Pons (tissue), 1 donor: ENCODE measurements at places on chromosomes 3 and 15.

GRCh38 chr3:53261712-53262111, 5.9 kb upstream of the TKT start:
- no peak for DNase-seq

- no peak for DNase-seq
These were observed 35.8 kb downstream of the ABHD17C start for GRCh38 chr15:80730926-80731325.

DNA sequence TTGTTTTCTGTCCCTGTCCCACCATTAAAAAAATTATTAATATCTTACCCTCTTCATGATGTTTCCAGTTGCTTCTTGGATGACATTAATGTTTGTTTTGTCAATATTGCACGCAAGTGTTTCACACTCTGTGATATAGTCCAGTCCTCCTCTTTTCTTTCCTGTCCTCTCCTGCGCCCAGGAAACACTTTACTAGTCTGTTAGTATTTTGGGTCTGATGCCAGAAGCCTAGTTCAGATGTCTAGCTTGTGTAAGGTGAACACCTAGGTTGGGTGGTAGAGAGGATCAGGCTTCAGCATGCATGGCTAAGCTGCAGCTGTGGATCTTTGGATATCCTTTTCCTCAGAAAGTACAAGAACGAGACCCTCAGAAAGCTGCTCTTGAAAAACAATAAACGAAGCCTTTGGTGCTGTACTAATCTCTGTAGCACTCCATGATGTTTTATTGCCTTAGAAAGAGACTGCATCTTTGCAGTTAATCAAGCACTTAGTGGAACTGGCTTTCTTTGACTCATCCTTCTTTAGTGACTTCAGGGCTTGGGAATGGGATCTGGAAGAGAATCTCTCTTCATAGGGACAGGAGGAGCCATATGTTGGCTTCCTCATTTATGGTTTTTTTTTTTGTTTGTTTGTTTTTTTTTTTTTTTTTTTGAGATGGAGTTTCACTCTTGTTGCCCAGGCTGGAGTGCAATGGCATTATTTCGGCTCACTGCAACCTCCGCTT, 253.4 kb downstream of the LPP start:
- no peak for DNase-seq

GRCh38 chr3:3744826-3745225, 54.4 kb upstream of the LRRN1 start:
- DNase-seq = no peak

DNA sequence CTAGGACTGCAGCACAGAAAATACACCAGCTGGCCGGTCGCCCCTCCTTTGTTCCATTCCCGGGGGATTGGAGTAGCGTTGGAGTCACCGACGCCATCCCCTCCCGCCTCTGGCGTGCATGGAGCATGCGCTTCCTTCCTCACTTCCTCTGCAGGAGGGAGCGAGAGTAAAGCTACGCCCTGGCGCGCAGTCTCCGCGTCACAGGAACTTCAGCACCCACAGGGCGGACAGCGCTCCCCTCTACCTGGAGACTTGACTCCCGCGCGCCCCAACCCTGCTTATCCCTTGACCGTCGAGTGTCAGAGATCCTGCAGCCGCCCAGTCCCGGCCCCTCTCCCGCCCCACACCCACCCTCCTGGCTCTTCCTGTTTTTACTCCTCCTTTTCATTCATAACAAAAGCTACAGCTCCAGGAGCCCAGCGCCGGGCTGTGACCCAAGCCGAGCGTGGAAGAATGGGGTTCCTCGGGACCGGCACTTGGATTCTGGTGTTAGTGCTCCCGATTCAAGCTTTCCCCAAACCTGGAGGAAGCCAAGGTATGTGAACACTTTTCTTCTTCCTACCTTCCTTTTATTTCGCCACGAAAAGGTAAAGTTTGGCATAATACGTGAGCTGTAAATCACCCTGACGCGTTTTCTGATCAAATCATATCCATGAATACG, at the start of gene SCG3:
Gene SCG3 (plus strand): TSS at position 201 of the 661 bp plus-strand sequence. CDS start 253 bp downstream, at position 454.
- peak; percentile 72 for DNase-seq

- DNase-seq = no peak
These were observed 116.2 kb downstream of the CCNL1 start for GRCh38 chr3:157043771-157044170.

- DNase-seq = no peak
These were observed 48.6 kb downstream of the RAP2B start for GRCh38 chr3:153210660-153211059.

- no peak for DNase-seq
These were observed 35.8 kb downstream of the ST8SIA2 start for GRCh38 chr15:92429378-92430068.

- DNase-seq = peak; percentile 89
These were observed 924 bp upstream of the SIN3A start for GRCh38 chr15:75452364-75452864.

DNA sequence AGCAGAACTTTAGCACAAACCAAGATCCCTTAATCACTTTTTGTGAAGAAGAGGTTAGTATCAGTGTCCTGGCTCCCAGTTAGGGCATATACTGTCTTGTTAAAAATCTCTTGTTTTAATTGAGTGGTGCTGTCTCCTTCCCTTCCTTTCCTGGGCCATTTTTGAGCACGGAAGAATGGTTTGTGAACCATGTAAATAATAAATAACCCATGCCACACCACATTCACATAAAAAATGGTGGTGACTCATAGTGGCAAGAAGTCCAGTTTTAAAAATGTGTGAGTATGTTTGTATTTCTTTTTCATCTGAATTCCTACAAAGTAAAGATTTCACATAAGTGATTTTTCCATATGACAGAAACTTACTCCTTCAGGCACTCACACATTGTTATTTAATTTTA, 59.1 kb upstream of the SPRED1 start:
- DNase-seq = no peak

DNA sequence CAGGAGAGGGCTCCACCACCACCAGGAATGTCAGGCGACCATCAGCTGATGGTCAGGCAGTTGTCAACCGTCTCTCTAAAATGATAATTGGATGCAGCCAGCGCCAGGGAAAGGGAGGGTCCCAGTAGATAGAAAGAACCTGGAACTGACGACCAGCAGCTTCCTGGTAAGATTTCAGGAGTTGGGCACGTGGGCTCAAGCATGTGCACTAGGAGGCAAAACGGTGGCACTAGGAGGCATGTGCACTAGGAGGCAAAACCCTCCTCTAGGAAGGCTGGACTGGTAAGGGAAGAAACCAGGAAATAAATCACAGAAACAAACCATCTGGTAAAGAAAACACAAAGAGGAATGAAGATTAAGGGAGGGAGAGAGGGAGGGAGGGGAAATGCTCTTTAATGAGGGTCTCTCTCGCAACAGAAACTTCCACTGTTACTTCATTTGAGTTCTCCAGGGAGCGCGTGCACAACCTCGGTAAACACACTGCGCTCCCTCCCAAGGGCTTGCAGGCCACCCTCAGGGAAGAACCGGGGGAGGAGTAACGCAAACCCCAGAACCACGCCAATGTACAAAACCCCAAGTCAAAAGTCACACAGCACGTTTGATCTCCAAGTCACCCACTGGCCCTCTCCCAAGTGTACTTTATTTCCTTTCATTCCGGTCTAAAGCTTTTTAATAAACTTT, 116.7 kb downstream of the XXYLT1 start:
- no peak for DNase-seq

DNA sequence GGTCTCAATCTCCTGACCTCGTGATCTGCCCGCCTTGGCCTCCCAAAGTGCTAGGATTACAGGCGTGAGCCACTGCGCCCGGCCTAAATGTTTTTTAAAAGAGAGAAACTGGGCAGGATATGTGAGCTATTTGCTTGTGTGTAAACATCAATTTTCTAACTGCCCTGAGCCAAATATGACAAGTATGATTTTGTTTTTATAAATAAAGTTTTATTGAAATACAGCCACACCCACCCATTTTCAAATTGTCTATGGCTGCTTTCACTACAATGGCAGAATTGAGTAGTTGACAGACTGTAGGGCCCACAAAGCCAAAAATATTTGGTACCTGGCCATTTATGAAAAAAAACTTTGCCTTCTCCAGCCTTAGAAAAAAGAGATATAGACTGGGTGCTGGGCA, 15.9 kb upstream of the HDC start:
- DNase-seq = no peak

- no peak for DNase-seq
These were observed 138.7 kb upstream of the LRTM1 start for GRCh38 chr3:55066551-55067047.

GRCh38 chr3:186210852-186211500, 102.1 kb upstream of the ETV5 start:
- no peak for DNase-seq

- DNase-seq = no peak
These were observed 38.2 kb upstream of the FAM3D start for GRCh38 chr3:58704745-58705144.

DNA sequence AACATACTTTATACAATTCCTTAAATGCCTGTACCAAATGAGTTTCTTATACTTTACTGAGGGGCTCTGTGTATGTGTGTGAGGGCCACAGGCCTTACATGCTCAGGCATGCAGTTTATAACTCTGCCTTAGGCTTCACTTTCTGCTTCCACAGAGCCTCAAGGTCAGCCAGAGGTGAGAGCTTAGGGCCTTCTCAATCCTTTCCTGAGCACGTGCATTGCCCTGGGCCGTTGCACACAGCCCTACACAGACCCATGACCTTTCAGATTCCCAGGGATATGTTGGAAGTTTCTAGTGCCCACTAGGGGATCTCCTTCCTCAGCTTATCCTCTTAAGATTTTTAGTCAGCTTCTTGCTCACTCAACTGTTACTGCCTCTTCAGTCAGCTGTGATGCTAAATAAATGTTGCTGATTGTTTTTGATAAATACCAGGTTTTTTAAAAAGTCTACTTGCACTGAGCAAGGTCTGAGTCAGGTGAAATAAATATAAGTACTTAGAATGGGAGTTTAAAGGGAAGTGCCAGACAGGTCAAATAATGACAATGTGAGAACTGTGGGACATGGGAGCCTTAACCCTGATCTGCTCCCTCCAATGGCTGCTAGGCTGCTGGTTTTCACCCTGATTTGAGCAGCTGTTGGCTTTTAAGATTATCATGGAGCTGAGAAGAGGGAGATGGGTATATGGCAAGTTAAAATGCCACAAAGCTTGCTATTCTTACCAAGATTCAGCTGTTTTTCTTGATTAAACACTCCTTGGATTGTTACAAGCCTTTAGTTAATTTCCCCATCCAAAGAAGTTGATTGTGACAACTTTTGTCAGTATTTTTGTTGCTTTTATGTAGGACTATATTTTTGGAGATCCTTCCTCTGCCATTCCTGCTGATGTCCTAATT, 169.5 kb downstream of the PLD1 start:
- no peak for DNase-seq

DNA sequence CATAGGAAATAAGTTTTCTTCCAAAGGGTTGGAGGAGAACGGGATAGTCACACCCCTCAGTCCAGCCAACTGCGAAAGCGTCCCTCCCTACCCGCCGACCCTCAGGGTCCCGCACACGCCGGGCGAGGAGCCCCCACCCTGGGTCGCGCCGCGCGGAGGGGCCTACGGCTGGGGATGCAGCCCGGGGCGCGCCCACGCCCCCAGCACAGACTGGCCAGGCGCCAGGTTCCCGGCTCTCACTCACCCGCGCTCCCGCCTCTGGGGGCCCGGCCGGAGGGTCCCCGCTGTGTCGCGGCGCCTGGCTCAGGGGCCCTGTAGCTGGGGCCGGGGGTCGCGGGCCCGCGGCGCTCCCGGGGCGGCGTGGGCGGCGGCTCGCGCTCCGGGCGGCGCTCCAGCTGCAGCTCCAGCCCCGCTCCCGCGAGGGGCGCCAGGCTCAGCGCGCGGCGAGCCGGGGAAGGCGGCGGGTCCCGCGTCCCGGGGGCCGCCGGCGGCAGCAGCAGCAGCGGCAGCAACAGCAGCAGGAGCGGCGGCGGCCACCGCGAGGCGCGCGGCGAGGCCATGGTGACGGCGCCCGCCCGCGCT, 375 bp downstream of the HEG1 start:
- DNase-seq = no peak

GRCh38 chr3:49775538-49775937, 10.8 kb downstream of the IP6K1 start:
- peak; percentile 79 for DNase-seq

GRCh38 chr3:107588217-107588616, 65.5 kb downstream of the BBX start:
- DNase-seq = no peak

DNA sequence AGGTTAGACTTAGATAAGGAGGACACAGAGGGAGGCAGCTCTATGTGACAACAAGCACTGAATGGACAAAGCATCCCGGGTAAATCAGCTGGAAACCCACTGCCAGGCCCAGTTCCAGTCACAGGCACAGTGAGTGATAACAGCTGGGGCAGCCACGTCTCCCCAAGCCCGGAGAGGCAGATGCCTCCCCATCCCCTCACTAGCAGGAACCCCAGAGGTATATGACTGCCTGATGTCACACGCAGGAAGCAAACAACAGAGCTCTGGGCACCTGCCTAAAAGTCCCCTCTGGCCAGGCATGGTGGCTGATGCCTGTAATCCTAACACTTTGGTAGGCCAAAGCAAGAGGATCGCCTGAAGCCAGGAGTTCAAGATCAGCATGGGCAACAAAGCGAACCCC, 18.2 kb downstream of the C15orf62 start:
- DNase-seq = no peak

DNA sequence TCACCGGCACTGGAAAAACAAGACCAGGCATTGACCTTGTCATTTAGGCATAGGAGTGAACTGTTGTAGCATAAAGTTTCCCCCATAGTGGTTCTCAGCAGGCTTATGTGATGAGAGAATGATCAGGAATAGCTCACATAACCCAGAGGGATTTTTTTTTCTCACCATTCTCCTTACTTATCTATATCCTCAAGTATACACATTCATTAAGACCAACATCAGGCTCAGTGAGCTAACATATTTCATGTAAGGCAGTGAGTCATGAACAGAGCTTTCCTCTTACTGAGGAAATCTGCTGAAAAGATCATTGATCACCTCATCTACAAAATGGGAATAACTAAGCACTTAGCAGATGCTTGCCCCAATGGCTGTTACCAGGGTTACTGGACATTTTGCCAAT, 396.6 kb upstream of the TMCO5A start:
- no peak for DNase-seq

GRCh38 chr3:13865581-13865980, 14.3 kb downstream of the WNT7A start:
- no peak for DNase-seq

DNA sequence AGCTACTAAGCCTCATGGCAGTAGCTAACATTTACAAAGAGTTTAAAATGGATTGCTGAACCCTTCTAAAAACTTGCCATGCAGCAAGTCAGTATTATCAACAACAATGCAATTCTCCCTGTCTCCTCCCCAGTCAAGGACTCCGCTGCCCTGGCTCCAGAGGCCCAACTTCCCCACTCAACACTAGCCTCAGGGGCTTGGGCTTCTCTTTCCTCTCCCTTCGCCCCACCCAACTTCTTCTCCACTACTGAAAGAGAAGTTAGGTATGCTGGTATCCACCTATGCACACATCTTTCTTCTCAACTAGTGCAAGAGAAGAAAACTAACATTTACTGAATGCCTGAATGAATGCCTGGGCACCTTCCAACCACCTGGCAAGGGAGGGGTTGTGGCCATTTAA, 30.7 kb downstream of the TLE3 start:
- no peak for DNase-seq
